ENCODE measurements at places on chromosomes 3 and 15.

DNA sequence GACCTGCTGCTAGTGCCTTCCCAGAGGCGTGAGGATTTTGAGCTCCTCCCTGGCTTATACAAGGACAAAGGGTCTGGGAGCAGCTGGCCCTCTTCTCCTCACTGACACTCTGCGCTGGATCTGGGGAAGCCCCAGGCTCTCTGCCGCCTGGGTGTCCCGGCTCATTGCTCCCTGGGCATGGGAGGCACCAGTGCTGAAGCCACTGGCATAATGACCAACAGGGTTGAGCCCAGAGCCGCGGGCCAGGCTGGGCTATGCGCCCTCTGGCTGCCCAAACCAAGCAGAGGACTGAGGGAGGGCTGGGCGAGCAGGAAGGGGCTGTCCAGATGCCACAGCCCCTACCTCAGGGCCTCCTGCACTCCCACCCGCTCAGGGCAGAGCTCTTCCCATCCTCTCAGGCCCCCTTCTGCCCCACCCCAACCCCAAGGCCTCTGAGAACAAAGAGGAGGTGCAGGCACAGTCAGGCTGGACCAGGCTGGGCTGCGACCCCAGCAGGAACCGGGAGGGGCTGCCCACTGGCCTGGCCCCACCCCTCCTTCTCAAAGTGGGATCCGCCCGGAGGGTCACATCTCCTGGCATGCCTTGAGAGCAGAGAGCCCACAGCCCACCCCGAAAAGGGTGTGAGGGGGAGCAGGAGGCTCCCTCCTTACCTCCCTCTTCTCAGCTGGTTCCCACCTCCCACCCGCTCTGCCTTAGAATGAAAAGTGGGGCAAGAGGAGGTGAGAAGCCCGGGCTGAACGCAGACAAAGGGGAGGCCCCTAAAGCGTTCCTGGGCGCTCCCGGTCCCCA, 1.6 kb downstream of the LINGO1 start:
- DNase-seq: no peak

DNA sequence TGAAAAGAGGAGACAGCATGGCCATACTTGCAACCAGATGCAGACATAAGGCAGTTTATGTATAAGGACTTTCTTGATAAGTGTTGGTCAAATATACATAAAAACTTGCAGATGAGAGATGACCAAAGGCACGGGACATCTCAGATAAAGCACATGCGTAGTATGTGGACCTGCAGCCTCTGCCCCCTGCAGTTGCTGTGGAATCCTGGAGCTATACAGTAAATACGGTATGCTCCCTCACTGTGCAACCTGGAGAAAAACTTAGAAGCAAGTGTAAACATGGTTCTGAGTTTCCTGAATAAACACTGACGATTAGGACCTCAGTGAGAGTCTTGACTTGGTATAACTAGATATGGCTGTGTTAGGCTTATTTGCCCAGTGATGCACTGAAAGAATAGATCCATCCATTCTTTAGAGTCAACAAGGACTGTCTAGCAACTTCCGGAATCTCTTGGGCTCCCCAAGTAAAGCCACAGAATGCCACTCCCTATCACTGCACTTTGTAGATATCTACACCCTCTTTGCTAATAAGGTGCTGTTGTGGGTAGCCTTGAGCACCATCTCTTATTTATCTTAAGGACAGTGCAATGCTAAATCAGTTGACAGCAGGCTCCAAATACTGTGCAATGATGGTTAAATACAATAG, 40.2 kb downstream of the GJD2 start:
- no peak for DNase-seq

- DNase-seq: no peak
These were observed 5.2 kb downstream of the TRIM59 start for GRCh38 chr3:160444411-160444810.

GRCh38 chr3:161852744-161853143, 356.1 kb downstream of the OTOL1 start:
- no peak for DNase-seq

- DNase-seq: no peak
These were observed 570.2 kb downstream of the NTRK3 start for GRCh38 chr15:87686339-87686738.

DNA sequence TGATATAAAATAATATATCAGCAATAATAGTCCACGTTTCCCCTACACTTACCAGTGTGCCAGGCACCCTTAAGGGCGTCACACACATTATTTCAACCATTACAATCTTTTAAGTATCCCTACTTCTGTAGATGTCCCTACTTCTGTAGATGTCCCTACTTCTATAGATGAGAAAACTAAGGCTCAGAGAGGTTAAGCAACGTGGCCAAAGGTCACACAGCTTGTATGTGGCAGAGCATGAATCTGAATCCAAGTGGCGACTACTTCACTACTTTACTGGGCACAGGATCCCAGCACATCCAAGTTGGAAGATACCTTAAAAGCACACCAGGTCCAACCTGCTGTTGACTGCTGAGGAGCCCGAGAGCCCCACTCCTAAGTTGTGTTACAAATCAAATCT, 77.5 kb downstream of the TLE3 start:
- no peak for DNase-seq

DNA sequence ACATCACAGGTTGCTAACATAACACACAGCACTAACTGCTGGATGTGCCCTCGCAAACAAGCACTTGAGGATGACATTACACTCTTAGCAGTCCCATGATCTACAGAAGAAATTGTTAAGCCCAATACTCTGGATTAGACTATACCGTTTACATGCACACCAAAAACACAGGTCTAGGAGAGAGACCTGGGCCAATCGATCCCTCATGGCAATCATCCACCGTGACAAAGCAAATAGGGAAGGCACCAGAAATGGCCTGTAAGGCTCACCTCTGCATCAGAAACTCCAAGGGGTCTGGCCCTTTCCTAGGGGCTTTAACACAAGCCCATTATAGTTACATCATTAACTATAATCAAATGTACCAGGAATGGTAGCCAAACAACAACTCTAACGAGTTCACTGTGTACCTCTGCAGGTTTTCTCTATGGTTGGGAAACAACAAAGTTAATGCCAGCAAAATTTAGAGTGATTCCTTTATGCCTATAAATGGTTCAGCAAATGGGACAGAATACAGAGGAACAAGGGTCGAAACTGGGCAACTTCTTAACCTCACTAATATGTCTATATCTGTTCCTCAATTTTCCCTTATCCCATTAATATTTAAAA, 18.5 kb downstream of the TRANK1 start:
- no peak for DNase-seq

GRCh38 chr15:101275018-101275417, 2.3 kb downstream of the SELENOS start:
- DNase-seq: no peak

DNA sequence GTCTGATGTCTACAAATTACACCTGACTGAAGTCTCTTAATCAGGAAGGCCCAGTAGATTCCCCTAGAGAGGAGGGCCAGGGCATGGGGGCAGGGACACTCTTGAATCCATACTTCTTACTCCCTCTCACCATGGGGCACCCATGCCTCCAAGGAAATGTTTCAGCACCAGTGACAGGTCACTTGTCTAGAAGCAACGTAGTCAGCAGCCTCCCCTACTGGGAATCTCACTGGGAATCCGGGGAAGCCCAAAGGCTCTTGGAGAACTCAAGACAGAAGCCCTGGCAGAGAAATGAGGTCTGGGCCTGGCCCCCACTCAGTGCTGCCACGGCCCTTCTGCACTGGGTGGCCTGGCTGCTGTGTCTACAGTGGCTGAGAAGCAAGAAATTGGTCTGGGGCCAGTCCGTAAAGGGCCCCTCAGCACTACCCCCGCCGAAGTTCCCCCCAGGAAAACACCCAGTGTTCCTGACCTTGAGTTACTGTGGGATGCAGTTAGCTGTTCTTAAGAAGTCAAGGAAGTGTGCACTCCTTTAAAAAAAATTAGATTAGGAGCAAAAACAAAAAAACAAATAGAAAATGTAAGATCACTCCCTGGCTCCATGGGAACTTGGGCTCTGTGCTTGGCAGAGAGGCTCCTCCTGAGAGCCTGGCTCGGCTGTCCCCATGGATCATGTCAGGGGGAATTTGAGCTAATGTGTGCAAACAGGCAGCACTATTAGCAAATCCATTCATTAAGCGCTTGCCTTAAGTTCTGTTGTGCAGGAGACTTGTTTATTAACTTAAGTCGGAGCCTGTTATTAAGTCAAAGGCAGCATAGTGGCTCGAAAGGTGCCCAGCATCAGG, 5.4 kb upstream of the LINGO1 start:
- DNase-seq: no peak

- DNase-seq: no peak
These were observed 277.9 kb downstream of the BBX start for GRCh38 chr3:107800710-107801109.

- no peak for DNase-seq
These were observed 5.8 kb downstream of the CCR9 start for GRCh38 chr3:45892161-45892560.

GRCh38 chr3:152930516-152930915, 95.6 kb downstream of the P2RY1 start:
- no peak for DNase-seq

- DNase-seq: no peak
These were observed 112.0 kb downstream of the WNT7A start for GRCh38 chr3:13767896-13768295.

DNA sequence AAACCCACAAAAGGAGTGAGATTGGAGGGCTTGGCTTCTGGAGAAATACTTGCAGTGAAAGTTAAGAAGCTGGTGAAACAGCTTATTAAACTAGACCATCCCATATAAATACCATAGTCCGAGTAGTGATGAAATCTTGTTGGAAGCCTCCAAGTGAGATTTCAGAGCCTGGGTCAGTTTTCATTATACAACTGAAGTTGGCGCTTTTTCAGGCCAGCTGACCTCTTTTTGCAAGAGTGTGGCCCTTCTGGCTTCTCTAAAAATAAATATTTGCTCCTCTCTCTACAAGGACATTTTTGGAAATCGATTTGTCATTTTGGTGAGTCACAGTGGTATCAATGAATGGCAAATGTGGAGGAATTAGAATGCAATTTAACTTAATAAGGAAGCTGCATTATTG, 51.2 kb upstream of the THRB start:
- DNase-seq: no peak

- no peak for DNase-seq
These were observed 50.3 kb upstream of the CHRNB4 start for GRCh38 chr15:78691167-78691850.

DNA sequence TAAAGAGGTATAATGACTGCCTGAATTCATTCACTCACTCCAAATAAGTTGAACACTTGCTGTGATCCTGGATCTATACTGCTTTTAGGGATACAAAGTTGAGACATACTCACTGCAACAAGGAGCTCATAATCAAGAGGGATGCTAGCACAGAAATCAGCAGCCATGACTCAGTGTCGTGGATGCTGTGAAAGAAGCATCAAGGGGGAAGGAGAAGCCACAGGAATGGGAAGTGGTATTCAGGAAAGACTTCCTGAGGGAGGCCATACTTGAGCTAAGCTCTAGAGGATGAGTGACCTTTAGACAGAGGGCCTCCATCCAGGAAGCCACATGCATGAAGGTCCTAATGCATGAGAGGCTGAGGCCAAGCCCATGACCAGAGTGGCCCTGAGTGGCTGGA, 245.7 kb upstream of the RORA start:
- DNase-seq: no peak

- no peak for DNase-seq
These were observed 34.3 kb upstream of the MANF start for GRCh38 chr3:51350751-51351150.

DNA sequence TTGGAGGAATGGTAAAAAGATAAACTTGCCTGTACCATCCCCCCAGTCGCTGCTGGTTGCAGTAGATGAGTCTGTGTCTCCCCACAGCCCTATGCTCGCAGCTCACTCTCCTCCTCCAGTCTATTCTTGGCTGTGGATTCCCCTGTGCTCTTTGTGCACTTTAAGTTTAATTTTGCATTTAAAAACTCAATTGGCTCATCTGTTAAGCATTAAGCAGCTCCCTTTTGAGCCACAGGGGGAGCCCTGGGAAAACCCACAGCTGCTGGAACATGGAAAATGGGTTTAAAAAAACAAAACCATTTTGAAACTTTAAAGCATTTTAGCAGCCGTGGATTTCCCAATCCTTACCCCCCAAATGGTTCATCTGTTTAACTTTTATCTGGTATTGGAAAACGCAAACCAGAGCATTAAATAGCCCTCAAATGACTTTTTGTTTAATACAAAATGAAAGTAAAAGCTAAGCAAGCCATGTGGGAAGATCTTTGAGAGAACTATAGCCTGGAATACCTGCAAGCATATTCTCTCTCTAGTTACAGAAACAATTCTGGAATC, 536.9 kb downstream of the ZIC1 start:
- no peak for DNase-seq

GRCh38 chr15:88684345-88684744, 45.5 kb downstream of the ISG20 start:
- DNase-seq: no peak

DNA sequence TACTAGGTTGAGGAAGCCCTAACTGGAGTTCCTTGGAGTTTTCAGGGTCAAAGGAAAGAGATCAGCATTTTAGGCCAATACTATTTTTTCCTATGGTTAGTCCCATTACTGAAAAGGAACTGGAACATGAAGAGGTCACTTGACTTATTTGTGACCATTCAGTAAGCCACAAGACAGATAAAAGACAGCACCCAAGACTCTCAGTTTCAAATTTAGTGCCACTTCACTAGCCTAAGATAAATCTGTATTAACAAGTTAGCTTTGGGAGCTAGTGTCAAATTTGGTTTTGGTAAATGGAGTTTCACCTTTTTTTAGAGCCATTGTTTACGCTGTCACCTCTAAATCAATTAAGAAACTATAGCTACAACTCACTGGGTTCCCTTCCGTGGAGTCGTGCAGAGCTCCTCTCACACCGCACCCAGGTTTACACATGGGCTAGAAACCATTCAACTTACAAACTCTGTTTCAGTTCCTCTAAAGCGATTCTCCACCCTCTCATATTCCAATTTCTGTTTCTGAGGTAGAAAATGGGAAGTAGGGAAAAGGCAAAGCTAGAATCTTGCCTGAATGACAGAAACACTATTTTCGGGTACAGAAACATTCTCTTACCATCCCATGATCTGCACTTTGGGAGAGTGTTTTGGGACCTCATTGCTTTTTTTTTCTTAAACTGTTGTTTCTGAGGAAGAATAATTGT, 14.4 kb downstream of the CCDC32 start:
- no peak for DNase-seq

DNA sequence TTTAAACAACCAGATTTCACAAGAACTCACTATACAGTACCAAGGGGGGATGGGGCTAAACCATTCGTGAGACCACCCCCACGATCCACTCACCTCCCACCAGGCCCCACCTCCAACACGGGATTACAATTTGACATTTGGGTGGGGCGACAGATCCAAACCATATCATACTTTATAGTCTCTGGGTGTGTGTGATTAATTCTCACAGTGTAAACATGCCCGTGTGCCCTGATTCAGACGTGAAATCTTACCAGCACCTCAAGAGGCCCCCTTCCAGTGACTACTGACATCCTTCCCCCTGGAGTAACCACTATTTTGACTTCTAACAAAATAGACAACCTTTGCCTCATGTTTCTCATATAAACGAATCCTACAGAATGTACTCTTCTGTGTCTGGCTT, 5.0 kb upstream of the PDIA5 start:
- no peak for DNase-seq

- no peak for DNase-seq
These were observed 69.1 kb downstream of the MB21D2 start for GRCh38 chr3:192848371-192849233.

Data from SW 1271 (cell line).